Chondrocyte (in vitro differentiated cells): ENCODE measurements at places on chromosomes 2 and 18. TPM values are rescaled to one million over a fixed set of nuclear protein-coding genes. Genes with fewer than 3 reads are reported as not detected.

GRCh38 chr18:46771141-46771540 lies 14.3 kb upstream of the ST8SIA5 start:
- DNase-seq = no peak

DNA sequence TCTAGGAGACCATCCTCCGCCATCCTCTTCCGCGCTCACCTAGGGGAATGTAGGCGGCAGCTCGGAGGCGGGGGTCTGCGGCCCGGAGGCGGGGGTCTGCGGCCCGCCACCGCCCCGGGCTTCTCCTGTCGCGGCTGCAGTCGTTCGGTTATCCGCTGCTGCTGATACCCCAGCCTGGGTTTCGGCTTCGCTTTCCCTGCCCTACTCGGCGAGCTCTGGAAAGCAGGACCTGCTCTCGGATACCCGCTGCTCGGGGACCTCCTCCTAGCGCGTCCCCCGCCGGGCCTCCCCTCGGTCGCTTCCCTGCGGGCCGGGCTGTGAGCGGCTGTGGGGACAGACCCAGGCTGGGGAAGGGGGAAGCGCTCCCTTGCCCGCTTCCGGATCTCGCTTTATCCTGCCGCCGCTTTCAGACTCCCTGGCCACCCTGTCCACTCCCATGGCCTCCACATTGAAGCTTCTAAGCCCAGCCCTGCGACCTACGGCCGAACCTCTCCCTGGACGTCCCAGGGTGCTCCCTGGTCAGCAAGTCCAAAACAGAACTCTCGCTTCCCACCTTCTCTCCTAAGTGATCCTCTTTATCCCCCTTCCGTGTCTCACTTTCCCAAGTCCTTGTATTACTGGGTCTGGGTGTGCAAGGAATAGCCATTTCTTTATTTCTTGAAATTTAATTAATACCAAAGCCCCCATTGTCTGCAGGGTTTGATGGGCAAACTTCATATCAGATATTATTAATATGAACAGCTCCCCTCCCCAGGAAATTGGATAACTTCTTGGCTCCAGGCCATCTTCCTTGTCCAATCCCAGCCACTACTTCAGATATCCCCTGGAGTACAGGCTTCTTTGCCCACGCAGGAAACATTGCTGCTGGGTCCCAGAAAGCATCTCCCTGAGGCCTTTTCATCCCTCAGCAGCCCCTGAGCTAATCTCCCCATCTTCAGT lies 769 bp downstream of the FKBP1B start:
- no peak for DNase-seq

GRCh38 chr2:222459983-222460382 lies 35.6 kb downstream of the SGPP2 start:
- no peak for DNase-seq

DNA sequence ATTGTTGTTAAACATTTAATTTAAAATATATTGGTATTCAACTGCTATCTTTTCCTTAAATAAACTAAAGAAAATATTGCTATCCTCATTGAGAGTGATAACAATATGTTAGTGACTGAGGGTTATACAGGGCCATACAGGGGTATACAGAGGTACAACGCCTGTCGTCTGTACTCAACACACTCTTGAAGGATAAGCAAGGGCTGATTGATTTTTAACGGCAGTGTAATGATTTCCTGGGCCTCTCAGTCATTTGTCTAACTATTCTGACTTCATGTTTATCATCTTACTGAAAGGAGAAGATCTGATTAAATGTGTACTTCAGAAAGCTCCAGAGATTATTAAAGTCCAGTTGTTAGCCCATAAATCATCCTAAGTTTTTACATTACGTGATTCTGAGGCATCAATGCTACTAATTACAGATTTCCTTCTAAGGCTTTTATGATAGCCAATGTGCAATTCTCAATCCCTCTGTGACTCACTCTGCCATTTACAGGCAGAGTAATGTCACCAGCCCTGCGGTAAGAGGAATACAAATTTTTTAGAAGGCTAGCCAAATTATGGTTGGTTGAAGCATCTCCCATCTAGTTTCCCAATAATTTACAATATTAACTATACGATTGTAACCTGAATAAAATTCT lies 893.0 kb upstream of the CHAC2 start:
- no peak for DNase-seq

DNA sequence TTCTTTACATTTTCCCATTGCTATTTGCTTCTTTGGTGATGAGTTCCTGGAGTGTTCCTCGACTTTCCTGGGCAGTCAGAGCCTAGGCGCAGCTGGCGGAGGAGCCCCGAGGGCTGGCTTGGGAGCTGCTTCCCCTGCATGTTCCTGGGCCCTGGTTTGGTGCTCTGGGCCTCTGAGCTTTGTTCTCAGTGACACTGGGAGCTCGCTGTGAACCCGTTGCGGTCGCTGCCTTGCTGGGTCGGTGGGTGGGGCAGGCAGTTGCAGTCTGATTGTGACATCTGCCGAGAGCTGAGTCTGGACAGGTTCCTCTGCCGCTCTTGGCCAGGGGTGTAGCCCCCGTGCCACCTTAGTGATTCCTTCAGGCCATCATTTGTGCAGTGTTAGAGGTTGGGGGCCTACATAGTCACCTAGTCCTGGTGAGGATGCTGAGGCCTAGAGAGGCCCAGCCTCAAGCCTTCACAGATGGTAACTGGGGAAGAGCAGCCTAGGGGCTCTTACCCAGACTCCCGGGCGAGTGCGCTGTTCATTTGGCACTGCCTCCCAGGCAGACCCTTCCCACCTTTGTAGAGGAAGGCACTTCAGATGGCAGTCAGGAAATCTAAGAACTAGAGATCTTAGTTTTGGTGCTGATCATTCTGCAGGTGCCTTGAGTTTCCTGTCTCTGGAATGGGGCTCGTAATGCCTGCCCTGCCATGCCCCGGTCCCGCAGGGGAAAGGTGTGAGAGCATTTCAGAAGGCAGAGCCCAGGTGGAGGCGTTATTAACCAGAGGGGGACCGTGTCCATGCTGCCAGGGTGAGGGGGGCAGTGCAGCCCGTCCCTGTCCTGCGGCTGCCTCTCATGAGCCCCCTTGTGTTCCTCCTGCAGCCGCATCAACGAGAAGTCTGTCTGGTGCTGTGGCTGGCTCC lies 8.4 kb downstream of the ASB1 start:
- DNase-seq = no peak

DNA sequence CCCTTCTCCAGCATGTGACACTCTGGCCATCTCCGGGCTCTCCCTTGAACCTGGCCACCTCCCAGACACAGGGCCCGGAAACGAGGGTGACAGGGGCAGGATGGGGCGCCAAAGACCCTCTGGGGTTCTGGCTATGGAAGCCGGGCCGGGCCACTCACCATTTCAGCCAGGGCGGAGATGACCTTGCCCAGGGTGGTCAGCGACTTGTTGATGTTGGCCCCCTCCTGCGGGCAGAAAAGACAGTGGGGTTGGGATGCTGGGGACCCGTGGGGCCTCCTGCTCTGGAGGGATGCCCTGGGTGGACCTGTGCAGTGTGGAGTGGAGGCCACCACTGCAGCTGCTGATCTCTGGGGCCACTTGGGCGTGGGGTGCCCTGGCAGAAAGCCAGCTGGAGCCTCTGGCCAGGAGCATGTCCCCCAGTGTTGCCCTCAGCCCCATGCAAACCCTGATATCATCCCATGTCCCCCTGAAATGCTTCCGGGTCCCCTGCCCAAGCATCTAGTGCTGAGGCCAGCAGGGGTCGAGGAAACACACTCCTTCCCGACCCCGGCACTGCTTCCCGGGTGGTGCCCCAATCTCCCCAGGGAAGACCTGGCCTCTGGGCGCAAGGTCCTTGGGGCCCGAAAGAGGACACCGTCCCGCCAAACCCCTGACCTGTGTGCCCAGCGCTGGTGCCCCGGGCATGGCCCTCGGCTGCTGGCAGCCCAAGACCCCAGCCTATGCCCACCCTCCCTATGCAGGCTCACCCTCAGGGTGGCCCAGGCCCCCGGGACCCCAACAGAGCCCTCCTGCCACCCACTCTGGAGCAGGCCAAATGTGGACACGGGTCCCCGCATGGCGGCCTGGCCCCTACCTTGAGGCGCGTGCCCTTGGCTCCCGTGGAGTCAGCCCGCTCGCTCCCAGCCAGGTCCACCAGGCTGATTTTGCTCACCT lies 36.9 kb downstream of the KIF1A start:
- peak; percentile 84 for DNase-seq

- no peak for DNase-seq
Observed at GRCh38 chr2:16244966-16245320, 304.6 kb downstream of the MYCN start.

DAPL1 gene
- total RNA-seq = 0.57 to 1.4 TPM in 2 of 3 replicates, not detected in the other
